NCI-H345 (cell line): ENCODE measurements at places on chromosomes 6 and 20.
A peak's percentile ranks its signal among the peaks of the same experiment; 100 is the strongest.

DNA sequence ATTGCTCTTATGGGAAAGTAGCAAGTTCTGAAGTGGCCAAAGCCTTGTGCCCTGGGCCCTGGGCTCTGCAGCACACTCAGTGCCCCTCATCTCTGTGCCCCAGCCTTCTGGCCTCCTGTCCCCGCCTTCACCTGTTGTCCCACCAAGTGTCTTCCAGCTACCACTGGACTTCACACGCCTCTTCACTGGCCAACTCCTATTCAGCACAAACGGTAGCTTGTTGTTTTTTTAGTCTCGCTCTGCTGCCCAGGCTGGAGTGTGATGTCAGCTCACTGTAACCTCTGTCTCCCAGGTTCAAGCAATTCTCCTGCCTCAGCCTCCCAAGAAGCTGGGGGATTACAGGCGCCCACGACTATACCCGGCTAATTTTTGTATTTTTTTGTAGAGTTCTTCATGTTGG, 4.8 kb downstream of the CCHCR1 start:
- no peak for DNase-seq

- no peak for DNase-seq
Measured at GRCh38 chr20:9200196-9200595, 131.3 kb downstream of the PLCB4 start.

DNA sequence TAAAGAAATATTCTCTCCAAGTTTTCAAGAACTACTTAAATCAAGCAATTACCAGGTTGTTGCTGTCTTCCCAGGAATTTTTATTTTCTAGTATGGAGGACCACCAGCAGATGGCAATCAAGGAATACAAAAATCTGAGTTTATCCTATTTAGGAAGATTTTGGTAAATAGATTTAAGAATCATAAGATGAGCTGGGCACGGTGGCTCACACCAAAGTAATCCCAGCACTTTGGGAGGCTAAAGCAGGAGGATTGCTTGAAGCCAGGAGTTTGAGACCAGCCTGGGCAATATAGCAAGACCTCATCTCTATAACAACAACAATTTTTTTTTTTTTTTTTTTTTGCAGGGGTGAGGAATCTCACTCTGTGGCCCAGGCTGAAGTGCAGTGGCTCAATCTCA, 19.3 kb upstream of the SEC63 start:
- peak; percentile 13 for DNase-seq

DNA sequence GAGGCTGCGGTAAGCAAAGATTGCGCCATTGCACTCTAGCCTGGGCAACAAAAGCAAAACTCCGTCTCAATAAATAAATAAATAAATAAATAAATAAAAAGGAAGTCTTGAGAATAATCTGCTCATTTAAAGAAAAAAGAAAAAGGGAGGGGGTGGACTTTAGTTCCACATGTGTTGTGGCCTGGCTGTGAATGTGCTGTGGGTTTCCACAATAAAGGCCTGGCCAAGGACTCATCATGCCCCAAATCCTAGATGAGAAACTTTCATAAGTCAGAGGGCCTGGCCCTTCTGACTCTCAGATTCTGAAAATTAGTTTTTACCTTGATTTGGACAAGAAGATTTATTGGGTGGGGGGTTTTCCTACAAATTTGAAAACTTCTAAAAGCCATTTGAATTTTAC, 48.4 kb downstream of the RIOK1 start:
- no peak for DNase-seq

- no peak for DNase-seq
Measured at GRCh38 chr6:78533426-78533825, 333.9 kb upstream of the IRAK1BP1 start.

DNA sequence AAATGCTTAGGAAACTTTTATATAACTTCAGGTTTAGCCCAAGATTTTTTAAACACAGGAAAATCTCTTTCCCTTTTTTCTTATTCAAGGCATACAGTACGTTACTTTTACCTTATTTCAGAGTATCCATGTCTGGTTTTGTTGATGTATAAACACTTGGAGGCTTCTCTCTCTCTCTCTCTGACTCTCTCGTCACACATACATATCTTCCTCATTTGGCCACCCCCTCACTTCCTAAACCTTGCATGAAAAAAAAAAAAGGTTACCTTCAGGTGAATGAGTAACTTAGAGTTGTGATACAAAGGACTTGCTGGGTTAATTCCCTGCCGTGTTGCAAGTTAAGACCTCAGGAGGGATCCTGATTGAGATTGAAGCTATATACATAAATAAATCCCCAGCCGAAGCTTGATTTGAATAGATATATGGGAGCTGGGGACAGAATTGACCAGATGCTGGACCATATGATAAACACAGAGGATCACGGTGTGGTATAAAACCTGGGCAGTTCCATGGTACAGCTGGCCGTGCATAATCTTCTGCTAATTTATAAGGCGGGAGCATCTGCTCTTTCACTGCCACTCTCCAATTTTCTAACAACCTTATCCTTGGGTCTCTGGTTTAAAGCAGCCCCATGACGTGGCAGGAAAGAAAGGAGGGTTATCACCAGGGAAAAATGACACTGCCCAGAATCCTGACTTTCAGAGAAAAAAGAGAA, 55.1 kb upstream of the IL20RA start:
- DNase-seq = no peak

DNA sequence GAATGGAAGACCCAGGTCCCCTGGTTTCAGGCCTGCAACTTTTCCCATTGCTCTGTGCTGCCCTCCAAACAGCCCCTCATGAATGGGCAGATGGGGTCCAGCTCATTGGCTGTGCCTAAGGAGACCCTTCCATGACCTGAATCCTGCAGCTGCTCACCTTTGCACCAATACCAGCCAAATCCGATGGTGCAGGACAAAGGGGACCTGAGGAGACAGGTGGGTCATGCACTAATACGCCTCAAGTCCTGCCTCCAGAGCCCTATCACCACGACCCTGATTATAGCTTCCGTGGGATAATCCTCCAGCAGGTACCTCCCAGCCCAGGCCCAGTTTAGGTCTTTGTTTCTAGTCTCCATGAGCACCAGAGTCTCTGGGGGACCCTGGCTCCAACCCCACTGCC, 16.8 kb downstream of the TREM1 start:
- DNase-seq = no peak

DNA sequence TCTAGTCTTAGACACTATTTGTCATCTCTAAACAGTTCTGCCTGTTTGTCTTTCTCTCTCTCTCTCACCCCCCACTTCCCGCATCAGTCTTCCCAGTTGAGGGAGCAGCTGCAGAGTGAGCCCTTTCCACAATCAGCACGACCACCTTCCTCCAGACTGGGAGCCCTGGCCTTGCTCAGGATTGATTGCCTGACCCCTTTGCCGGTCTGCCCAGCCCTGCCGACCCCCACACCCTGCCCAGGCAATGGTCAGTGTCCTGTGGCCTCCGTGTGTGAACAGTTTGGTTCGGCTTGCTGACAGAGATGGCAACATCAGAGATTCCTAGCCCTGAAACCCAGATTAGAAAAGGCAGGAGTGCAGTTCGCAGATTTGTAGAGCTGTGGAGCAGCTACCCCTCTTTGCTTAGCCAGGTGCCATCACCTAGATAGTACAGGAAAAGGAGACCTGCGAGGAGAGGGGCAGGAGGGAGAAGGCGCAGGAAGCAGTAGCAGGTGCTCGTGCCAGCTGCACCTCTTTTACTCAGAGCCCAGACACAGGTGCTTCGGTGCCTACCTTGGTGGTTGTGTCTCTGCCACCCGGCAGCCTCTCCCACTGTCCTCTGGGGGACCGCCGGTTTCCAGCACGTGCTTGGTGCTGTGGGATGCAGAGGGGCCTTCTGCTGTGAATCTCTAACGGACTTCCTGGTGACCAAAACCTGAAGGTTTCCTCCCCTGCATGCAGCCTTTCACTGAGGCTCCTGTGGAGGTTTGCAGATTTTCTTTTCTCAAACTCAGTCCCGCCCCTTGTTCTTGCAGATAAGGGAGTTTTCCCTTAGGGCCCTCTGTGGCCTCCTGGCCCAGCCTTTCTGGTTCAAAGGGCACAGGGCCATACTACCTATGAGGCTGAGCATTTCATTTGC, 92.4 kb downstream of the SCML4 start:
- peak; percentile 12 for DNase-seq

GRCh38 chr6:131042664-131043063, 20.4 kb downstream of the EPB41L2 start:
- DNase-seq = no peak

DNA sequence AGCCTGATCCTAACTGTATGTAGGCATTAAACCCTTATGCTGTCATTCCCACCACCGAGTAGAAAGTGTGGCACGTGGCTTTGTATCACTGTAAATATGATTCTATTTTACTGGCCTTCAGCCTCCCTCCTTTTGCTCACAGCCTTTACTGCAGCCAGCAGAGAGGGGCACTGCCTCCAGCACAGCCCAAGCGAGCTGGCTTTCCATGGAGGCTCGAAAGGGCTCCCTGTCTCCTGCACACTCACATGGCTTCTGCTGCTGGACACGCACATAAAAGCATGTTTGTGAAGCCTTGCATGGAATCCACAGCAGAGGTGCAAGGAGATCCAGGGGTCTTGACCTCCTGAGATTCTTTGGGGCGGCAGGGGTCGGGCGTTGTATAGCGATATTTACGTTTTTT, 51.3 kb downstream of the RNASET2 start:
- DNase-seq = no peak

GRCh38 chr20:21228511-21228910, 74.6 kb upstream of the XRN2 start:
- no peak for DNase-seq

- DNase-seq = no peak
Measured at GRCh38 chr6:148807784-148808183, 61.0 kb downstream of the UST start.

DNA sequence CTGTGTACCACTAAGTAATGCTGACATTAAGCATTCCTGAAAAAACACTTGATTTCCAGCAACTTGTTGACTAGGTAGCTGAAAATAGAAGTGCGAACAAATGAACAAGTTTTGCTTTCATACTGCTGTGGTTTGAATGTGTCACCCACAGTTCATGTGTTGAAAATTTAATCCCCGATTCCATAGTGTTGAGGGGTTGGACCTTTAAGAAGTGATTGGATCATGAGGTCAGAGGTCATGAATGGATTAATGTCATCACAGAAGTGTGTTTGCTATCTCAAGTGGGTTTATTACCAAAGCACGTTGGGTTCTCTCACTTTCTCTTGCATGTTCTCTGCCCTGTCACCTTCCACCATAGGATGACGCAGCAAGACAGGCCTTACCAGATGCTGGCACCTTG, 568.5 kb downstream of the UTRN start:
- DNase-seq = no peak

GRCh38 chr6:52221302-52221701, 23.0 kb downstream of the IL17F start:
- no peak for DNase-seq

DNA sequence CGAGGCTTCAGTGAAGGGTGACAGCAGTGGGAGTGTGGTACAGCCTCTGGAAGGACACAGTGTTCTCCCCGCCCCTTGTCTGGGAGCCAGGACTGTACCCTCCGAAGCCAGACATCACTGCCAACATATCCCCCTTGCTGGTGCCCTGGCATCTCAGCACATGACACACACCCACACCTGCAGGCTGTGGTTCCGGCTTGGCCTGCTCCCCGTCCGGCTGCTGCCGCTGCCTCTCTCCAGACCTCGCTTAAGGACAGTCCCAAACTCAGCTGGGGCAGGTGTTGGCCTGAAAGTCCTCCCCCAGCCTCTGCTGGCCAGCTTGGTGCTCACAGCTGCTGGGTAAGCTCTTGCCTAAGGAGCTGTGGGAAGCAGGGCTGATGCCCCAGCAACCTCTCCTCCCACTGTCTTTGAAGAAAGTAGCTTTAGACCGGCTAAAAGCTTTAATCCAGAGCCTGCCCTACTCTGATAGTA, 7.0 kb downstream of the EMILIN3 start:
- no peak for DNase-seq

DNA sequence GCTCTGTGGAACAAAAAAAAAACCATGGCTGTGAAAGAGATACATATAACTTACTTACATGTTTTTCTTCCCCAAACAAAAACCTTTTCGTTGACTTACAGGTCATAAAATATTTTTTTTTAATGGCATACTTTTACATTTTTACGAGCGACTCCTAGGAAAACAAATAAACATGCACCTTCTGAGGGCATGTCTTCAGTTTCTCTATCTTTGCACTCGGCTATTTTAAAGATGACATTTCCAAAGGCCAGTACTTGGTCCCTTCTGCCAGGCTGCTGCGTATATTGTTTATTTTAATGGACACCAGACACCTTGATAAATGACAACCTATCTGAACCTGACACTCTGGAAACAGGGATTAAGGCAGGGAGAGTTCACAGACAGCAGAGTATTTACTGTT, 49.4 kb downstream of the PIGU start:
- DNase-seq = no peak

DNA sequence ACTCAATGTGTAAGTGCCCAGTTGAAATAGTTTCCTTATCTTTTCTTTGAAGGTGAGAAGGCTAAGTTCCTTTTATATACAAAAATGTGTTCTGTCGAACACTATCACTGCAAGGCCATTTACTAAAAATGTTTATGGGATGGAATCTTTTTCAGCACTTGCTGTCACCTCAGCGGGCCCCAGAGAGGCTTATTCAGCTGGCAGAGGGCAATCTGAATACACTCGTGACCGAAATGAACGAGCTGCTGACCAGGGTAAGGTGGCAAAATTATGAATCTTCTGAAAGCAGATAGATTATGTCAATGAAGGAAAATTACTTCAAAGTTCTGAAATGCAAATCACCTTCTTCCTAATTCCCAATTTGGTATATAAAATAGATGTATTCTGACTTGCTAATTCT, 340.2 kb downstream of the ARHGAP18 start:
- no peak for DNase-seq

GRCh38 chr6:142763205-142763604, 181.8 kb downstream of the HIVEP2 start:
- DNase-seq = no peak

DNA sequence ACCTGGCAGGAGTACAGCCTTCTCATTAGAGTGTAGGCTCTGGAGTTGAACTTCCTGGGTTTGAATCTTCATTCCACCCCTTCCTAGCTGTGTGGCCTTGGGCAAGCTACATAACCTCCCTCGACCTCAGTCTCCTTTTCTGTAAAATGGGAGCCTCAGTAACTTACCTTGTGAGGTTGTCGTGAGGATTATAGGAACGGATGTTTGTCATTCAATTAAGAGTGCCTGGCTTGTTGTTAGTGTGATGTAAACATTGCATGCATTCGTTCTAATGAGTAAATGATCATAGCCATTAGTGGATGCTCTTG, 45.2 kb downstream of the TOX2 start:
- DNase-seq = no peak
